KG1 (cell line): ENCODE measurements at places on chromosomes 3 and 15.

- no peak for DNase-seq
Measured at GRCh38 chr3:70857916-70858315, 545.5 kb upstream of the MDFIC2 start.

DNA sequence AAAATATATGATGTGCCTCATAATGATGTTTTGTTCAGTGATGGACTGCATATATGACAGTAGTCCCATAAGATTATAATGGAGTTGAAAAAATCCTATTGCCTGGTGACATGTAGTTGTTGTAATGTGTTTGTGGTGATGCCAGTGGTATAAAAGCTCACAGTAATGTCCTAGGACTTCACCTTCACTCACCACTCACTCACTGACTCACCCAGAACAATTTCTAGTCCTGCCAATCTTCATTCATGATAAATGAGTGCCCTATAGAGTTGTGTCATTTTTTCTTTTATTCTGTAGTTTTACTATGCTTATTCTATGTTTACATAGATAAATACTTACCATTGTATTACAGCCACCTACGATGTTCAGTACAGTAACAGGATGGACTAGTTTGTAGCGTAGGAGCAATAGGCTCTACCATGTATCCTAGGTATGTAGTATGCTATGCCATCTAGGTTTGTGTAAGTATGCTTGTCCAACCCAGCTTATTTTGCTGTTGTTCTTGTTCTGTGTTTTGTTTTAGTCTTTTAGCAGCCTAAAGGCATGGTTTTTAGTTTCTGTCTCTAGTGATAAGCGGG is 88.5 kb upstream of the LRRFIP2 start:
- no peak for DNase-seq

GRCh38 chr3:54668236-54668635 is 259.6 kb downstream of the LRTM1 start:
- no peak for DNase-seq

GRCh38 chr3:52432225-52432624 is 12.7 kb downstream of the SEMA3G start:
- DNase-seq, result no peak

DNA sequence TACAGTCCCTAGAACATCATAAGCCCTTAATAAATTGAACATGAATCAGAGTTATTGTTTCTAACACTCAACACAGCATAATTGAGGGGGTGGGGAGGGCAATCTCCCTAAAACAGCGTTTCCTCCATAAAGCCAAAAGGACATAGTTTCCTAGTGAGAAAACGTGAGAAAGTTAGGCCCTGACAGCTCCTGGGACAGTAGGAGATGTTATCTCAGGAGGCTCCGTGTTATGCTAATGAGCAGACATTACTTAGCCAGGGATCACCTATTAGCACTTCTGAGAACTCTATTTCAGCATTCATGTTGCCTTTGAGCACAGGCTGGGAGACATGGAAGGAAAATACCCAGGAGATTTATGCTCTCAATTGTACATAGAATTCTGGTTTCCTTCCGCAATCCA is 229.1 kb upstream of the ADAMTS9 start:
- no peak for DNase-seq

- no peak for DNase-seq
Measured at GRCh38 chr3:172062761-172063160, 23.4 kb downstream of the FNDC3B start.

DNA sequence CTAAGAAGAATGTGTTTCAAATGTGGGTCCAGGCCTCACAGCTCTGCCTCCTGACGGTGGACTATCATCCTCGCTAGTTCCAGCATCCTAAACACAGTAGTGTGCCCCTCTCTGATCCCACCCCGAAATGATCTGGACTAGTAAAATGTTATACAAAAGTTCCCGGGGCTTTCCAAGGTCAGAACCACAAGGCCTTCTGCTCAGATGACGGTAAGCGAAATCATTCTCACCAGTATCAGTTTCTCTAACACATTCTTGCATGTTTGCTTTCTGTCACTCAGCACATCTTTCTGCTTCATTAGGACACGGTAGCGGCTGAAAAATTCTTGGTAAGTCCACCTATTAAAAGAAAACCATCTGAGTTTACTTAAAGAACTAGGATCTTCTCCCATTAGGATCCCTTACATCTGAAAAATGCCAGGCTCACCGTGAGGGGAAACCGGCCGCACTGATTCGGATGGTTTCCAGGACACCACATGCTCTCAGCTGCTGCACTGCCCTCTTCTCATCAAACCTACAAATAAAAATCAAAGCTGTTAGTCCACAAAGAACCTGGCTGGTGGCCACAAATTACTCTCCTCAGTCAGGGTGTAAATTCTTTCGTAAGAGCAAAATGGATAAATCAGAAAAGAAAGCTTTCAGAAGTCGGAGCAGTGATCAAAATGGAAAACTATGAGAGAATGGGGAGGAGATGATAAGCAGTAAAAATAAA is 83.9 kb upstream of the MYO5C start:
- no peak for DNase-seq

GRCh38 chr3:66615643-66616301 is 115.0 kb upstream of the LRIG1 start:
- no peak for DNase-seq

GRCh38 chr3:33099109-33099645 is 2.2 kb upstream of the GLB1 start:
- DNase-seq, result no peak

DNA sequence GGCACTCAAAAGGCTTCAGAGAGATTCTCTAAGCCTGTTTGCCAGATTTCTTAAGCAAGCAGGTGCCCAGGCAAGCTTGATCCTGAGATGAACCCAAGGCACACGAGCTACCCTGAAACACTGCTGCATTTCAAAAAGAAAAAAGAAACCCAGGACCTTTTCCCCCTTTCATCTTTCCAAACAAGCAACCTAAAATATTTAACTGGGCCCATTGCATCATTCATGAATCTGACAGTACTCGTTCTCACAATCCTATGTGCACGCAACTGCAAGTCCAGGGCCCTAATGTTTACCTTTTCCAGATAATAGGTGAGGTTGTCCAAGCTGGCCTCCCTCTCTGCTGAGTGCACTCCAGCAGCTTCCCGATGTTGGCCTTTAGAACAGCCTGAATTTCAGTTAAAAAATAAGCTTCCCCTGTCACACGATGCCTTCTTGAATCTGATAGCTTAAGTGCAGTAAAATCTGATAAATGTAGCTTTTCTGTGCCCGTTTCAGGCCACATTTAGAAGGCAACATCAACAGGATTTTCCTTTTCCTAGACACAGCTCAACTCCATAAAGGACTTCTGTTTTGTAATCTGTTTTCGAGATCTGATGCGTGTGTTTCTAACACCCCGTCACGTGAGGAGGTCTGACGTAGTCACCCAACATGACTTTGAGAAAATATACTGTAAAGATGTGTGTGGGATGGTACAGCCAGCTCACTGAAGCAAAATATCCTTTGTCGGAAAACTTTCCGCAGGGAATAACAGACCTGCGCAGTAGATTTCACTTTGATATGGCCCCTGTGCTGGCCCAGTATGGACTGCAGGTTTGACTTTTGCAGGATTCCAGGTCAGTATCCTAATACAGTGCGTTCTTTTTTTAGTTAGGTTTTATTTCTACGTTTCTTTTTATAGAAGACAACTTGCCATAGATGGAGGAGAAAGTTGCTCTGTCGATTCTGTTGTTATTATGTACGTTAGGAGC is 55.1 kb upstream of the RASA2 start:
- DNase-seq, result no peak

GRCh38 chr3:28677581-28677980 is 329.0 kb upstream of the AZI2 start:
- DNase-seq, result no peak

- no peak for DNase-seq
Measured at GRCh38 chr15:95302809-95303208, 1027.7 kb upstream of the NR2F2 start.

DNA sequence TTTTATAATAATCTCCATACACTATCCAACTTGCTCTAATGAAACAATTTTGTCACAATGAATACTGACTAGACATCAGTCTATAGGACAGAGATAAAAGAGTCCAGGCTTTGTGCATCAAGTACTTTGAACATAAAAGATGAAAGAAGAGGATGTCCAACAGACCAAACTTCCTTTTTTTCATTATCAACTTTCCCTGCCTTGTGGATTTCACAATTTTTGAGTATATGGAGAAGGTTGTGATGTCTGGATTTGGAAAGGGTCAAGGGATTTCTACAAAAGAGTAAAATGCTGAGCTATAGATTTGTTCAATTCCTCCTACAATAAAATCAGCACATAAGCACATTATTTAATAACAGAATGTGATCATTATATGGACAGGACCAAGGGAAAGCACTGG is 25.7 kb downstream of the CD47 start:
- no peak for DNase-seq

- DNase-seq, result no peak
Measured at GRCh38 chr3:74763830-74764229, 149.4 kb upstream of the CNTN3 start.

GRCh38 chr15:49737127-49737526 is 116.3 kb downstream of the DTWD1 start:
- no peak for DNase-seq

DNA sequence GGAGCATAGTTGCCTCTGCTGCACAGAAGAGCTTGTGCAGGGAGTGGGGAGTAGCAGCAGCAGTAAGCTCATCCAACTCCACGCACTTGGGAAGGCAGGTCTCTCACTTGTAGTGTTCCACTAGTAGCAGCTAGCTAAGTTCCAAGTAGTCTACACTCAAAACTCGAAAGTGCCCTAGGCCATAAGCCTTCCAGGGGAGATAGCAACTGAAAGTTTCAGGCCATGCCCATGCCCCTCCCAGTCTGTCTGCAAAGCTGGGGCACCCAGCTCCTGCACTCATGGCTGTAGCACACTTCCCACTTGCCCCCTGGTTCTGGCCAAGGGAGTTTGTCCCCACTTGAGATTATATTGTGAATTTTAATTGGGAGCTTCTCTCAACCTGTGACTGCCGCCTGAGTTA is 57.5 kb downstream of the MFSD1 start:
- DNase-seq, result no peak

GRCh38 chr3:133447750-133448477 is 48.1 kb downstream of the BFSP2 start:
- DNase-seq, result no peak

- DNase-seq, result peak; percentile 56
Measured at GRCh38 chr3:27357665-27358258, 11.4 kb downstream of the NEK10 start.

DNA sequence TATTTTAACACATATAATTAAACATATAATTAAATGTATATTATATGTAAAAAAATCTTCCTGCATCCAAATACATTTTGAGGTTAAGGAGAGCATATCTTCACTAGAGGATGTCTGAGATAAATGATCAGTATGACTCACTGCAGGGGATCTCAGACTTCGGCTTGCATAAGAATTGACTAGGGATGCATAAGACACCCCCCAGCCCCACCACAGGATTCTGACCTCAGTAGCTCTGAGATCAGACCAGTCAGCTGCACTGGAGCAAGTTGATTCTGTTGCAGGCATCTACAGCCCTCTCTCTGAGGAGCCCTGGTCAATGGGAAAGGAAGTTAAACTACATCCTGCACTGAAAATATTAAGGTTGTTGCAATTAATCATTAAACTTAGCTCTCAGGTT is 29.0 kb upstream of the TBC1D21 start:
- DNase-seq, result no peak

- DNase-seq, result no peak
Measured at GRCh38 chr3:128379367-128380160, 87.1 kb downstream of the DNAJB8 start.

- no peak for DNase-seq
Measured at GRCh38 chr3:188259596-188259995, 105.6 kb downstream of the LPP start.

GRCh38 chr3:169002689-169003088 is 660.8 kb downstream of the MECOM start:
- DNase-seq, result no peak

GRCh38 chr15:74252721-74253120 is 16.6 kb downstream of the CCDC33 start:
- no peak for DNase-seq
